Naive thymus-derived CD4-positive, alpha-beta T cell (primary cell): ENCODE measurements at places on chromosomes 3 and 15. TPM values are rescaled to one million over a fixed set of nuclear protein-coding genes. Genes with fewer than 3 reads are reported as not detected.

DNA sequence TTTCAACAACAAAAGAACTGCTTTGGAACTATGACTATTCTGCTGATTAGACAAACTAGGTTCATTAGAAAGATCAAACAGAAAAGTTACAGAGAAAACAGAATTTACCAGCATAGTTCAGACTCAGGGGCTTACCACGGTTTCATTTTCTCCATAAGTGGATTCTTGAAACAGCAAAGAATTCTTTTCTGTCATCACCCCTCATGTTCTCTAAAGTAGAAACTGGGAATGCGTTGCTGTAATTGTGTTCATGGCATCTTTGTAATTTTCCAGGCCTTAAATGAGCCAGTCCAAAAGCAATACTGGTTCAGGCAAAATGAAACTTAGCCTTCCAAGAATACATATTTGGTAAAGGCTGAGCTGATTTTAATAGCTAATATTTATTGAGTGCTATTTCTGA lies 287.8 kb downstream of the CHL1 start:
- H3K27me3 ChIP-seq, result no peaks in the 10 kb centered on the region
- H3K36me3 ChIP-seq, result no peaks in the 10 kb centered on the region
- H3K27ac ChIP-seq, result no peak overlapping the region
- no peaks in the 10 kb centered on the region for H3K4me1 ChIP-seq
- H3K4me3 ChIP-seq, result no peak overlapping the region

- no peak overlapping the region for H3K4me3 ChIP-seq
- DNase-seq, result no peak
- H3K4me1 ChIP-seq, result no peaks in the 10 kb centered on the region
- H3K27ac ChIP-seq, result no peak overlapping the region
- H3K27me3 ChIP-seq, result no peaks in the 10 kb centered on the region
Measured at GRCh38 chr3:178663201-178663934, 127.1 kb downstream of the KCNMB2 start.

DNA sequence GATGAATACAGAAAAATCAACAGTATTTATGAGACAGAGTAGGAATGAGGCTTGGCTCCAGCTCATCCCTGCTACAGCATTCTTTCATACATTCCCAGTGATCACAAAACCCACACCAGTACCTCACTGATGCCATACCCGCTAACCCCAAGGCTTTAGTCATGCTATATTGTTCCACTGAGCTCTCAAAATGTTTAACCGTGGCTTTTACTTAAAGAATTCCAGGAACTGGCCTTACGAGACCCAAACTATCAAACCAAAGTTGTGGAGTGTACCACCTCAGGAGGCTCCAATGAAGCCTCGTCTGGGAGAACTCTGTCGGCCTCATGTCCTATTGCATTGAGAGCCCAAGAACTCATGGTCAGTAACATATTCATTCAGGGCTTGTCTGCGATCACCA lies 278.9 kb downstream of the ULK4 start:
- no peaks in the 10 kb centered on the region for H3K4me1 ChIP-seq
- DNase-seq, result no peak
- H3K27me3 ChIP-seq, result no peaks in the 10 kb centered on the region
- no peak overlapping the region for H3K4me3 ChIP-seq
- no peak overlapping the region for H3K27ac ChIP-seq

DNA sequence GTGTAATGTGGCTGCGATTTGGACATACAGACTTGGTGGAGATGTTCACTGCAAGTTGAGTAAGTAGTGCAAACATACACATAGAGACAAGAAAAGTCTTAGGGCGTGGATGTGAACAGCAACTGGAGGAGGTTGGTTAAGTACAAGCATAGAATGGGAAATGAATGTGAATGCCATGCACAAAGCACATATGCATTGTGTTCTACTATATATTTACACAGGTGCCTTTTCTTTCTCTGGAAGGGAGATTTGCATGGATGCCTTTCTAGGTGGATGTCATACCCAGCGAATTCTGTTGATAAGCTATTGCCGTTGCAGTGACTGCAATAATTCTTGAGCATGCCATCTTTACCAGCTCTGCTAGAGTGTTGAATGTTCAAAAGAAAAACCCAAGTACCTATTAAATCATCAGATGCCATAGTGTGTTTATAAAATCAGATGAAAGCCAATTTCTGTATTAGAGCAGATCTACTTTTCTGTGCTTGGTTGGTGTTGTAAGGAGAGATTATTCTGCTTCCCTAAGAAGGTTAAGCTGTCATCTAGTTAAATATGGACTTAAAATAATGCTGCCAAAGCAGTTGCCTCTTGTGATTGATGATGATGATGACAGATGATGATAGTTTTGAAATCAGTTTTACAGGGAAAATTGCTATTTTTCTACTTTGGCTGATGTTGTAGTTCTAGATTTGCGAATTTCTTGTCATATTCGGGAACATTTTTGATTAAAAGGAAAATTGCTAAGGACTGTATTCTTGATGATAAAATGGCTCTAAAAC lies 148.4 kb downstream of the CNTN4 start:
- no peaks in the 10 kb centered on the region for H3K36me3 ChIP-seq
- no peaks in the 10 kb centered on the region for H3K4me1 ChIP-seq
- no peak for DNase-seq
- H3K27me3 ChIP-seq, result peaks cover 2% of the 10 kb centered on the region

- H3K4me3 ChIP-seq, result no peak overlapping the region
- H3K27me3 ChIP-seq, result no peaks in the 10 kb centered on the region
- H3K36me3 ChIP-seq, result no peaks in the 10 kb centered on the region
Measured at GRCh38 chr3:174315225-174315624, 543.9 kb upstream of the NAALADL2 start.

TTLL13 gene
- 0.40 TPM for total RNA-seq

TNFAIP8L3 gene
- not detected for total RNA-seq

PLCB2 gene
- total RNA-seq, result 359 TPM

SLC15A2 gene
- 5.5 TPM for total RNA-seq
